ENCODE measurements at places on chromosomes 6 and 20.

GRCh38 chr20:59437601-59438031 is 137.2 kb downstream of the EDN3 start:
- no peak for DNase-seq

DNA sequence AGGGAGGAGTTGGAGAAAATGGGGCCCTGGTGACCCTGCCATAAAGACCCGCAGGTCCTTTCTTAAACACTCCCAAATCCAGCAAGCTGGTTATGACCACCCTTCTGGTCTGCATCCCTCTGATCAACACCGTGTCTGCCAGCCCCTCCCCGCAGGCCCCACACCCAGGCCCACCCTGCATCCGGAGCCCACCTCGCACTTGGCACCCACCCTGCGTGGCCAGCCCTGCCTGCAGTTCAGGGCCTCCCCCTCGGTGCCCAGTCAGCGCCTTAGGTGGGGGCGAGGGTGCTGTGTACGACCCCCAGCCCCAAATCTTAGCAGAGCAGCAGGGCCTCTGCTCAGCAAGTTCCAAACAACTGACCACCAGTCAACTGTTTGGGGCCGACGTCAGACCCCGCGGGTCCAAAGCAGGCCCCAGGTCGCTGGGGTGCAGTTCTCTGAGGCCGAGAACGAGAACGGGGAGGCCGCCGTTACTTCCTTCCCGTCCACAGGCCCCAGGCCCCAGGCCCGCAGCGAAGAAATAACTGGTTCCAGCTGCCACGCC is 1.2 kb downstream of the ACSS1 start:
- no peak for DNase-seq

DNA sequence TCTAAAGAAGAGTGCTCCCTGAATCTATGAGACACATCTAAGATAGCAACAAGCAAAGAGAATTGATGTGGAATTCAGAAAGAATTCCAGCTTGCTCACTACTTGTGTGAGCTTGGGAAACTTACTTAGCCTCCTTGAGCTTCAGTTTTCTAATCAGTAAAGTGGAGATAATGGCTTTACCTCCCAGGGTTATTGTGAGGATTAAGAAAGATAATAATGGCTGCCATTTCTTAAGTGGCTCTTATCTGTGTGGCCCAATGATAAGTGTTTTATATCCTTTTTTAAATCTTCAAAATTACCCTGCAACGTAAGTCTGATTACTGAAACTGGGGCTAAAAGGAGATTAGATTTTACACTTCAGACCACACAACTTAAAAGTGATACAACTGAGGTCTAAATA is 418.5 kb downstream of the LMBRD1 start:
- no peak for DNase-seq

- DNase-seq, result peak; percentile 29
Observed at GRCh38 chr6:25490018-25490801, 161.8 kb upstream of the SCGN start.

DNA sequence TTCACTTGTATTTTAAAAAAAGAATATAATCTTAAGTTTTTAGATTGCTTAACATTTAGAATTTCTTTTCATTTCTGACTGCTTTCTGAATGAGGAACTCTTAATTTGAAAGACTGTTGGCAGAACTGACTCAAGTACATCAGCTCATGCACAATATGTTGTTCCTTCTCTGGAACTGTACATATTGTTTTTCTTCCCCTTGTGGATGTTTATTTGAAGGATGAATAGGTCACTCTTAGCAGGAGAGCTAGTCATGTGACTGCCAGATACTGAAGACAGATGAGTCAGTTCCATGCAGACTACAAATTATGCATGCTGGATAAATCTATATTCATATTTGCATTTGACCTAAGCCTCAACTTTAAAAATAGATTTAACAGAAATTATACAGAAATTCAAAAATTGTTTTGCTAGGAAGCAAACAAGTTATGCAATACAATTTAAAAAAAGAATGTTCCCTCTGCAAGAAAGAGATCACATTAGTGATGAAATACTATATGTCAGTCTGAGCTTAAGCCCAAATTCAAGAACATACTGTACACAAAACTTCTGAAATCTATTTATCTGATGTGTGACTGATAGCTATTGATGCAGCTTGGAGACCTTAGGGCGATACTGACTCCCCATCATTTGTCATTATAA is 1274.9 kb upstream of the GJE1 start:
- DNase-seq, result peak; percentile 43

- DNase-seq, result no peak
Observed at GRCh38 chr6:43367245-43367984, 2.0 kb downstream of the ZNF318 start.

GRCh38 chr6:31574106-31575061 is 981 bp upstream of the TNF start:
- no peak for DNase-seq

DNA sequence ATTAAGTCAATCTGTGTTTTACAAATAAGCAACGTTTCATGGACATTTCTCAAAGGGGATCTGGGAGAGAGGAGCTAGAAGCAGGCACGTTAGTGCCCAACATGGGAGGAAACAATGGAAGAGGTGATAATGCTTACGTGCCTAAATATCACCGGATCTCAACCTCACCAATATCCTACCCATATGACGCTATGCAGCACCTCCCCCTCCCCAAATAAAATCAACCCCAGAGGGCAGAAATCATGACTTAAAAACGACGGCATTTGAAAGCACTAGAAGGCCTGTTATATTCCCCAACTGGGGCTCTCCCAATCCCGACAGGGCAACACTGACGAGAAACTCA is 425 bp downstream of the HBS1L start:
- DNase-seq, result no peak

DNA sequence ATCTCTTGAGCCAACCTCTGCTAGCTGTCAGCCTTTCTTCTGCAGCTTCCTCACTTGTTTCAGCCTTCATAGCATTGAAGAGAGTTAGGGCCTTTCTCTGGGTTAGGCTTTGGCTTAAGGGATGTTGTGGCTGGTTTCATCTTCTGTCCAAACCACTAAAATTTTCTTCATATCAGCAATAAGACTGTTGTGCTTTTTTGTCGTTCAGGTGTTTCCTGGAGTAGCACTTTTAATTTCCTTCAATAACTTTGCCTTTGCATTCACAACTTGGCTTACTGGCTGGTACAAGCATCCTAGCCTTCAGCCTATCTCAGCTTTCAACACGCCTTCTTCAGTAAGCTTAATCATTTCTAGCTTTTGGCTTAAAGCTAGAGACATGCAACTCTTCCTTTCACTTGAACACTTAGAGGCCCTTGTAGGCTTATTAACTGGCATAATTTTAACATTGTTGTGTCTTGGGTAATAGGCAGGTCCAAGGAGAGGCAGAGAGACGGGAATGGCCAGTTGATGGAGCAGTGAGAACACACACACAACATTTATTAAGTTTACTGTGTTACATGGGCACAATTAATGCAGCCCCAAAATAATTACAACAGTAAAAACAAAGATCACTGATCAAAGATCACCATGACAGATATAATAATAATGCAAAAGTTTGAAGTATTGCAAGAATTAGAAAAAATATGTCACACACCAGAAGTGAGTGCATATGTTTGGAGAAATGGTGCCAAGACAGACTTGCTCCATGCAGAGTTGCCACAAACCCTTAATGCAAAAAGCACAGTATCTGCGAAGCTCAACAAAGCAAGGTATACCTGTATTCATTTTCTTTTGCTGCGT is 98.6 kb downstream of the HIVEP1 start:
- no peak for DNase-seq

GRCh38 chr20:44805979-44806620 is 4.2 kb downstream of the RIMS4 start:
- no peak for DNase-seq

- DNase-seq, result peak; percentile 64
Observed at GRCh38 chr20:54044156-54044555, 26.2 kb downstream of the BCAS1 start.

- peak; percentile 89 for DNase-seq
Observed at GRCh38 chr6:110537208-110538123, 61.1 kb upstream of the SLC22A16 start.

DNA sequence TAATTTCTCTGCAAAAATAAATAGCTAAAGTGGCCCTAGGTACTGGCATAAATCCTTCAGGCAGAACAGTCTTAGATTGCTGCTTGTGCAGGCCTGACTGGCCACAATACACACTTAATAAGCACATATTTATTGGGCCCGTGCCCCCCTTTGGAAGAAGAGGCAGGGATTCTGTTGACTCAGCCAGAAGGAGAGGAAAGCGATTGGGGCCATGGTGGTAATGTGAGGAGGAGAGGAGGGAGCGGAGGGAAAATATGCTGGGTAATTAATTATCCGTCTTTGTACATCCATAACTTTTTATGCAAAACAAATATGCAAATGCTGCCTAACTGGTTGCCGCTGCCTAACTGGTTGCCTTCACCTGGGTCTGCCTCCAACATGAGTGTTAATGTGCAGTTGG is 36.2 kb downstream of the CD40 start:
- no peak for DNase-seq

GRCh38 chr20:61271312-61272231 is 19.5 kb downstream of the CDH4 start:
- DNase-seq, result no peak

DNA sequence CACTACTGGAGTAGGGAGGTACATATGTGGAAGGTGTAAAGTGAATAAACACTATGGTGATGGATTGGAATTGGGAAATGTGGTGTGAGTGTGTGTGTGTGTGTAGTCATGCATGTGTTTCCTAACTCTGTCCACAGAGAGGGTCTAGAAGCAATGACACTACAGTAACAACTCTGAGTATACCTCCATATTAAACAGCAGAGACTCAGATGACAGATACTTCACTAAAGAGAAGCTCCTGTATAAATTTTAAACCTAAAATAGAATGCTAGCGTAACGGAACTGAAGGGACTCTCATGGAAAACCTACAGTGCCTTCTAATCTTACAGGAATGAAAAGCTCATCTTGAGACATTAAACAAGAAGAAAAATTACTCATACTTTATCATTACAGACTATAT is 150.5 kb downstream of the SLC16A10 start:
- no peak for DNase-seq

DNA sequence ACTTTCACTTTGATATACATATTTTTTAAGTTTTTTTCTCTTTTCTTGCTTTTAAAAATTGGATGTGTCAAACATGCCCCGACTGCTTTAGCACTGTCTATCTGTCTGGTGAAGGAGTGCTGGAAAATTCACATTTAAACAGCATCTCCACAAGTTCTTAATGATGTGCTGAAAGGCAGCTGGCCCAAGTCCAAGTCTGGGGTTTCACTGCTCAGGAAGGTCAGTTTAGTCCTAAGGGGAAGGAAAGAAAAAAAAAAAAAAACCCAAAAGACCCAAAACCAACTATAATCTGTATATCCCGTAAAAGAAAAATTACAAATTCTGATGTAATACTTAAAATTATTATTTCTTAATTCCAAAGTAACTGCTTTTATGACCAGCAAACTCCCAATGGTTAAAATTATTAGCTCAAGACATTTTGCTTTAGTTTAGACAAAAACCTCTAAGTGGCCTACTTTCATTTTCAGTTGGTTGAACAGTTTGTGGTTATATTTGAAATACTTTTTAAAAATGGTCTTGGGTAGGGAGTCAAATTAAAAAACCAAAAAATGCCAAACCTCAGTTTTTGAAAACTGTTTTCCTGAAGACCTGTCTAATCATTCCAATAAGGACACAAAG is 79.5 kb upstream of the PREP start:
- no peak for DNase-seq

- no peak for DNase-seq
Observed at GRCh38 chr6:158803733-158804143, 15.4 kb downstream of the EZR start.

- no peak for DNase-seq
Observed at GRCh38 chr6:98579079-98579478, 255.3 kb upstream of the POU3F2 start.

- no peak for DNase-seq
Observed at GRCh38 chr6:25804804-25805203, 27.0 kb downstream of the SLC17A1 start.

- DNase-seq, result no peak
Observed at GRCh38 chr6:161602359-161602758, 328.5 kb upstream of the AGPAT4 start.

- no peak for DNase-seq
Observed at GRCh38 chr6:2220154-2220553, 25.3 kb downstream of the GMDS start.

GRCh38 chr20:17810062-17810631 is 110.4 kb downstream of the BANF2 start:
- no peak for DNase-seq

DNA sequence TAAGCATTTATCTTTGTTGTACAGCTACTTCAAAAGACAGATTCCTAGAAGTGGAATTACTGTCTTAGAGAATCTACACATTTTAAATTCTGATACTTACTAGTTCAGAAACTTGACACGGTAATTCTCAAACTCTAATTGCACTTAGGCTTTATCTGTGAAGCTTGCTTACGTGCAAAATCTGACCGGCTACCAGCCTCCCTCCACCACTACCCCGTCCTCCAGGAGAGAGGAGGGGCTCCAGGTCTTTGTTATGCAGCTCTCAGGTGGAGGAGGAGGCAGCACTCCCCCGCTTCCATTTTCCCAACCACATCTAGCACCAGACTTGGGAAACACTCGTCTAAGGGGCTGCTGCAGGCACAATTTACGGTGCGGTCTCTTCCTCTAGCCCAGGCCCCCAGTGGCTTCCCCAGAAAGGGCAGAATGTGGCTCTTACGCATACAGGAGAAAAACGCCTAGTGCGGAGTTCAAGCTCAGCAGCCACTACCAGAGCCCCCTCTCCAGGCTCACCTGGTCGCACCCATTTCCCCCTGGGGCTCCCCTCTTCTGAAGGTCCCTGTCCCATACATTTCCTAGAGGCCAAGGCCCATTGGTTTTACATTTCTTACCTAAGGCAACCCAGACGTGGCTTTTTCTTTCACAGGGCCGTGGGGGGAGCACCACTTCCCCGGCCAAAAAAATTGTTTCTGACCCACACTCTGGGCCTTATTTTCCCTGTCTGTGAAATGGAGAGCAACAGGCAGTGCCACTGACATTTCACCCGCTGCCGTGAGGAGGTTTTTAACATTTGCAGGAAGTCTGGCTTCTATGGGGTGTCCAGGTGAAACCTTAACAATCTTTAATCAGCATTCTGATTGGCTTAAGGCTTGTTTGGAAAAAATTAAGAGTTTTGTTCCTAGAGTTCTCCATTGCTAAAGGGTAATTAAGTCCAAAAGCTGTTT is 1.6 kb upstream of the TGIF2 start:
- no peak for DNase-seq

DNA sequence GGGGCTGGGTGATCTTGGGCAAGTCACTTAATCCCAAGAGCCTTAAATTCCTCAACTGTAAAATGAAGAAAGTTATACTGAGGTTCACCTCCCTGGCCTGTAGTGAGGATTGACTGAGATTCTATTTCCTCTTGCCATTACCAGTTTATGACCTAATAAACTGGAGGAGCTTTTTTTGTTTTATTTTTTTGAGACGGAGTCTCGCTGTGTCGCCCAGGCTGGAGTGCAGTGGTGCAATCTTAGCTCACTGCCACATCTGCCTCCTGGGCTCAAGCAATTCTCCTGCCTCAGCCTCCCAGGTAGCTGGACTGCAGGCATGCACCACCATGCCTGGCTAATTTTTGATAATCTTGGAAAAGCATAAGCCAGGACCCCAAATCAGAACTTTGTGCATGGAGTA is 161.4 kb upstream of the SNX9 start:
- DNase-seq, result no peak

DNA sequence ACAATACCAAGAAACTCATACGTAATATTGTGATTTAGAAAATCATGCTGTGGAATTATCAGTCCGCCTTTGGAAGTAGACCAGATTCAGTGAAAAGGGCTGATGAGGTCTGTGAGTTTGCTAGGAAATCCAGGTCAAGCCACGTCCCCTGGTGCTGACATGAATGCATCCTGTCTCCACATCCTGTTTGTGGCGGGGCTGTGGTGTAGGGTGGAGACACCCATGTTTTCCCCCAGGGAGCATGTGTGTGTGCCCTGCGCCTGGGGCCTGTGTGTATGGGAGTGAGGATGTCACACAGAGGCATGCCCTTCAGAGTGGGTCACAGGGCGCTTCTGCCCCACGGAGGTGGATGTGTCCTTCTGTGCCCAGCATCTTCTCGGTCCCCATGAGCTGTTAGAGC is 109.1 kb downstream of the SASH1 start:
- DNase-seq, result no peak

Measured in BJ (cell line).